ENCODE measurements at places on chromosomes 2 and 18.

DNA sequence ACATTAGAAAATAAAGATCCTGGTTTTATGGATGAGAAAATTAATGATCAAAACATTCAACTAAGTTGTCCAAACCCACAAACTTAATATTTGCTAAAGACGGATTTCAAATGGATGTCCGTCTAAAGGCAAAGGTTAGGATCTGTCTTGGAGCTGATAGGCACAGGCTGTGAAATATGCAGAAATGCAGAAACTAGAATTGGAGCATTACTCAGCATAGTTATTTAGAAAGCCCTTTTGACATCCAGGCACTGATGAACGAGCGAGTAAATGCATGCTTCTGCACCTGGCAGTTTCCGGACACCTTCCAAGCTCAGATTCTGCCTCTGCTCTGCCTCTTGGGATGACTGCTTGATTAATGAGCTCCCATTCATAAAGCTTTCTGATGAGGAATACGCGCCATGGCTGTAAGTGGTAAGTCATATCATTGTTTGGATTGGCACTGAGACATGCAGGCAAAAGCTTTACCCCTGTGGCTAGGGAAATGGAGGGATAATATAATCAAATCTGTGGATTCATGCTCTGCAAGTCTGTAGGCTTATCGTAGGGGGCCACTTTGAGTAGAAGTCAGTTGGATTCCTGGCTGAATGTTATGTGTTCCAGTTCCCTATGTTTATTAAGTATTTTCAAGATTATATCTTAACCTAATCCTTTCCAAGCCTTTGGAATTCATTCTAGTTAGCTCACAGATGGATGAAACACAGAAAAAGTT is 2176.3 kb upstream of the CELF4 start:
- no peak for DNase-seq

GRCh38 chr2:25453199-25453905 is 111.6 kb upstream of the DNMT3A start:
- no peak for DNase-seq

- no peak for DNase-seq
Measured at GRCh38 chr2:46337208-46337994, 40.2 kb downstream of the EPAS1 start.

GRCh38 chr2:218980735-218981389 is 4.1 kb downstream of the FEV start:
- DNase-seq = no peak

DNA sequence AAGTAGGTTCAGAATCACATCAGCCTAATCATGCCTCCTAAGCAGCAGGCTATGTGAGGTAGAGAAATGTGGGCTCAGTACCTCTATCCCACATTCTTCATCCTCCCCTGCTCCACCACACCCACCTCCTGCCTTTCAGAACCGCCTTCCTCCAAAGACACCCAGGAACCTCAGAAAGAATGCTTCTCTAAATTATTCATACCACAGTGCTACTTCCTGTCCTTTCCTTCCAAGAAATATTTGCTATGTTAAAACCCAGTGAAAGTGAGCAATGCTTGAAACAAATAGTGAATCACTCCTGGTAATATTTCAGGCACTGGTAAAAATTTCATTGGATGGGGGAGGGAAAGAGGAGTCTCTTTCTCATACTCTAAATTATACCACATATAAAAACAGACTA is 24.0 kb upstream of the CREB1 start:
- DNase-seq = no peak

- no peak for DNase-seq
Measured at GRCh38 chr2:239445771-239446524, 45.1 kb upstream of the HDAC4 start.

DNA sequence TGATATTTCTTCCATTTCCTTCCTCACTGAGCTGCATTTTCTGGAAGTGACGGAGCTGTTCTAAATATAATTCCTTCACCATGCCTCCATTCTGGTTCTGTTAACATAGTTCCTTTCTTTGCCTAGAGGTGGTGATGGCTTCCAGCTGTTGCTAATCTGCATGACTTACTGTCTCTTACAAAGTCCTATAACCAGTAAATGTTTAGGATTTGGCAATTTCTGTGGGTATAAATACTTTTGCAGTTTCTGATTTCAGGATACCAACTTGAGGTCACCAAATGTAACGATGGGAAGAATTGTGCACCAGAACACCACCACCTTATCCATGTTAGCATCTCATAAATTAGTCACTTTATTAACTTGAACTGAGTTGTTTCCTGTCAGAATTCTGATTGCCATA is 101.7 kb upstream of the FN1 start:
- no peak for DNase-seq

DNA sequence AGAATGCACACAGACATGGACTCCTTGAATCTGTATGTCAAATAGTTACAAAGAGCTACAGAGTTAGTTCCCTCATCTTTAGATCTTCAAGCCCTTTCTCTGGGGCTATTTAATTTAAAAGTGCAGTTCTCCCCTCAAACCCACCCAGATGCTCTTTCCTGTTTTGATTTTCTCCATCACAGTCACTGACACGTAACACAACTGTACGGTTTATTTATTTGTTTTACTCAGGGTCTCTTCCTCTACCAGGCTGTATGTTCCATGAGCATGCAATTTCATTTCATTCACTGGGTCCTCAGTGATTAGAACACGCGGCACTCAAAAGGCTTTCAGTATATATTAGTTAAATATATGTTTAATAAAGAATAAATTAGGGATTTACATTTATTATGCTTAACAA is 94.7 kb downstream of the DOCK10 start:
- no peak for DNase-seq

DNA sequence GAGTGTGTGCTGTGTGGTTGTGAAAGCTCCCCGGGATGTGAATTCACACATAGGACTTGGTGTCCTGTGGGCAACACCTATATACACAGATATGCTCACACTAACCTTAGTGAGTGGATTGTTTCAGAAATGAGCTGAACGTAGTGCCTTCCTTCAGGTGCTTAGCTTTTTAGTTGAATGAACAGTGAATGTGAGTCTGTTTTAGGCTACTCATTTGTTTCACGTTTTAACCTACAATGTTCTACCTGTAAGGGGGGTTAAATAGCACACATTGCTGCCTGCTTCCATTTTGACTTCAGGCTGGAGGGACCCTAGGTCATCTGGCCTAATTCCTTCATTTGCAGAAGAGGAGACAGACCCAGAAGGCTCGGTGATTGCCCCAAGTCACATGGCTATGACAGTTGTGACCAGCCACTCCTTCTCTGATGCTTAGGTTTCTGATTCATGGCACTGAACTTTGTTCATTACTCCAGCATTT is 1.0 kb downstream of the PLEK start:
- DNase-seq = no peak

DNA sequence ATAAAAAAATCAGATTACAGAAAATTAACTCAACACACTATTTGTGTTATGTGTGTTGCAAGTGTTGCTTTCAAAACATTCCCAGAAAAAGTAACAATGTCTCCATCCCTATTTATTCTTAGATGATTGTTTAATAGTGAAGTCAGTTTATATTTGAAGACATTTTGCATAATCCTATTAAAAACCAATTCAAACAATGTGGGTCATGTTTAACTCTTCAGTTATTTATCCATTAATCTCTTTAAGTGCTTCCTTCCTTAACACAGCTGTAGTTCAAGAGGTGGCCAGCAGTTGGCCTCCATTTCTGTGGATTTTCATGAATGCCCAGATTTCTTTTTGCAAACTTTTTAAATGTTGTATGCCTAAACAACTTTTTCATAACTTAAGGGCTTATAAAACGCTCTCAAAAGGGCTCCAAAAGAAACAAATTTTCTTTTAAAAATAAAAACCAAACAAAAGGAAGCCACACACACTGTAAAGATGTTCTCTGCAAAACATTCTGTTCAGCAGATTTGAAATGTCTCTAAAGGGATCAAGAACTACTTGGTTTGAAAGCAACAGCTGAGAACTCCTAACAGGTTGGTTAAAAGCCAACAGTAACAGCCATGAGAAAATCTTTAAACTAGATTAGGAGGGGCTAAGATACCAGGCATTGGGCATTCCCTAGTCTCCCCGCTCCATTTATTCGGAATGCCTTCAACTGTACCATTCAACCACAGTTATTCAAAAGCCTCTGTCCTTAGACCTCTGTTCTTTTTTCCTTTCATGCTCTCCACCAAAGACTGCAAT is 71.5 kb downstream of the THADA start:
- DNase-seq = no peak

DNA sequence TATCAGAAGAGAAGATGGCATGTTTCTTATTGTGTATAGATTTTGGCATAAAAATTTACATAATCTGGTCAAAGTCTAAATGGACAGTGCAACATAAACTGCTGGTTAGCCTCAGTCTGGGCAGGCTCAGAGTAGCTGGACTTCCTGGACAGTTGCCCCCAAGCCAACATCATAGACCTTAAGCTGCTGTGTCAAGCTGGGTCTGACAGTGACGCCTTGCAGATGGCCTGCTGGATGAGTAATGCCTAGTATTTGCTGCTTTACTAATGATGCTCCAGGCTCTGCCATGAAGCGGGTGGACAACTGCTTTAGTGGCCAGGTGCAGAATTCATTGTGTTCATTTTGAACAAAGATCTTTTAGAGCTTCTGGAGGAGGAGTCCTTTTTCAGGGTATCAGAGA is 603.7 kb upstream of the ZEB2 start:
- DNase-seq = no peak

DNA sequence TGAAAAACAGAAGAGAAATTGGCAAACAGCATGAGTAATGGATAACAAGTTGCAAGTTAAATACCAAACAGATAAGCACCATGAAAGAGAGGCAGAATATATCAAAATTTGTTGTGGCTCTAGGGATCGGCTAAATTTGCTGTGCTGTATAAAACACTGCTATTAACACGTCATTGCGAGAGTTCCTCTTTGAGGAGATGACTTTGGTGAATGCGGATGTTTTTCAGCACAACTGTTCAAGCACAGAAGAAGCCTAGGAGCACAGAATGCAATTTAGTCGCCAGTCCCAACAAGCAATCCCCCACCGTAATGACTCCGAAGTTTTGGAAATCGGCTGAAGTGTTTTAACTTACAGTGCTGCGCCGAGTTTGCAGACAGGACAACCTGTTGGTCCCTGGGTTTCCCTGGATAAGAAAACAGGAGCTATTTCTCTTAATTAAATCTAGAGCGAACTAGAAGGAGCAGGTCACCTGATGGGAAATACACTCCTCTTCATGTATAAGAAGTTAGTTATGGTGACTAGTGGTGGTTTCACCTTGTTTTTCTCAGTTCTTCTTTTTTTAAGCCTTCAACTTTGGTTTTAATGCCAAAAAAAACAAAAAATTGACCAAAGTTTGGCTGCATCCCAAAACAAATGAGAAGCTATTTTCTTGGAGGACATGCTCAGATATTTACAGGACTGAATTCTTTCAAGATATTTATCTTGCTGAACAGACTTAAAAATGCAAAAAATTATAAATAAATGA is 454.1 kb upstream of the SALL3 start:
- DNase-seq = no peak

GRCh38 chr18:40079786-40080185 is 1875.2 kb upstream of the PIK3C3 start:
- DNase-seq = no peak

DNA sequence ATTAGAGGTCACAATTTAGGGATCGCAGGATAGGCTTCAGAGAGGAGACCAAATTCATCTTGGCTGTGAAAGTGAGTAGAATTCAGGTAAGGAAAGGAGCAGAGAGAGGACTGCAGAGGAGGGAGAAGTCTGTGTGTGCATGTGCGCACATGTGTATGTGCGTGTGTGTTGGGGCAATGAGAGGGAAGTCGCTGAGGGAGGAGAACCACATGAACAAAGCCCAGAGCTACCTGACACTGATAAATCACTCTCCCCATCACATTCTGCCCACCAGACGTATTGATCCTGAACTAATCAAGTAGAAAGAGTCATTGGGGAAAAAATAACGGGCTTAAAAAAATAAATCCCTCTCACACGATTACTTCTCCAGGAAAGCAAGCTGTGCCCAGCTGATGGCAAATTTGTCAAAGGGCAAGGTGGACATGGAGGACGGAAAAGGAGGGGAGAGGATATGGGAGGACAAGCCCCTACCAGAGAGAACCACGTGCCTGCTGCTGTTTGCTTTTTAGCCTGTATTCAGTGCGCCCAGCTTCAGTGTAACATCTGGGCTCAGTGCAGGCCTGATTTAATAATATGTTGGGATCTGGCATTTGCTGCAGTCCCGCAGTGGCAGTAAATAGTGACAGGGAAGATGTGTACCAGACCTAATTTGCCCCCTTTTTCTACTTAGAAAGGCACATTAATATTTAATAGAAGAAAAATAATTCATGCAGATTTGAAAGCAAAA is 307.5 kb downstream of the C1D start:
- DNase-seq = no peak

DNA sequence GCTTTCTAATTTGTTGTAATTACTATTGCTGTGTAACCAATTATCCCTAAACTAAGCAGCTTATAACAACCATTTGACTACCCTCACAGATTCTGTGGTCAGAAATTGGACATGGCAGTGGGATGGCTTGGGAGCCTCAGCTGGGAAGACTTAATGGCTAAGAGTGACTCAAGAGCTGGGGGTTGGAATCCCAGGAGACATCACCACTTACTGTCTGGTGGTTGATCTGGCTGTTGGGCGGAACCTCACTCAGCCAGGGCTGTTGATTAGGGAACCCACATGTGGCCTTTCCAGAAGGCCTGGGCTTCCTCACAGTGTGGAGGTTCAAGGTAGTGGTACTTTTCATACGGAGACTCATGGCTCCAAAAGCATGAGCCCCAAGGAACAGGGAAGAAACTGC is 49.8 kb downstream of the E2F6 start:
- DNase-seq = no peak

GRCh38 chr2:197851451-197851850 is 47.1 kb downstream of the PLCL1 start:
- no peak for DNase-seq

DNA sequence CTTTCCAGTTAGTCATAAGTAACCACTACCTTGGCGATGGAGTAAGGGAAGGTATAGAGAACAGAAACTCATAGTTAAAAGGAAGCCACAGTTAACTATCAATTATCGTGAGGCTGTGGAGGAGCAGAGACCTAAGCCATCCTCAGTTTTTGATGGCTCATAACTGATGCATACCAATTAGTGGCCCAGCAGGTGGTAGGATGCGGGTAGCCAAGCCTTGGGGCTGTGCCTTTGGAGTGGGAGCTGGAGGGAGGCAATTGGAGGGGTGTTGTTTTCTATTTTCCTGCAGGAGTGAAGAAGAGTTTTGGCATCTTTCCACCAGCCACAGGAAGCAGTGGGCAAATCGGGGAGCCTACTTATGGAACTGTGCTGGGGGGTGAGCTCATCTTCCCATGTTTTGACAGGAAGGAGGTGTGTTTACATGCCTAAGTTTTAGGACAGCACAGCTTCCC is 194.8 kb downstream of the TPGS2 start:
- no peak for DNase-seq

DNA sequence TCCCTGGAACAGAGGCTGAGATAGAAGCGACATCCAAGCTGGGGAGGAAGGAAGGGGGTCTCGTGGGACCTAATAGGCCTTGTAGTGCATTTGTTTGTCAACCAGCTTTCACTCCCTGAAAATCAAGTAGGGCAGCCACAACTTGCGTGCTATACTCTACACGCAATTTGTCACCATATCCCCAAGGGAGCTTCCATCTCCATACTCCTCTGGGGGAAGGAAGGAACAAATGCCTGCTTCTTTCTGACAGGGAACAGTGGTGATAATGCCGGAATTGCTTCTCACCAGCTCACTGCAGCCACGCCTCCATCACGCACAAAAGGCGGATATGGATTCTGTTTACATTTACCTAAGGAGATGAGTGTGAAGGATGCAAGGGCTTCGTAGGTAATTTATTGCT is 213.4 kb downstream of the TMEM163 start:
- DNase-seq = no peak

- DNase-seq = no peak
Measured at GRCh38 chr2:7919510-7919909, 762.3 kb upstream of the ID2 start.
